Effector memory CD4-positive, alpha-beta T cell (primary cell): ENCODE measurements at places on chromosomes 2 and 18.

DNA sequence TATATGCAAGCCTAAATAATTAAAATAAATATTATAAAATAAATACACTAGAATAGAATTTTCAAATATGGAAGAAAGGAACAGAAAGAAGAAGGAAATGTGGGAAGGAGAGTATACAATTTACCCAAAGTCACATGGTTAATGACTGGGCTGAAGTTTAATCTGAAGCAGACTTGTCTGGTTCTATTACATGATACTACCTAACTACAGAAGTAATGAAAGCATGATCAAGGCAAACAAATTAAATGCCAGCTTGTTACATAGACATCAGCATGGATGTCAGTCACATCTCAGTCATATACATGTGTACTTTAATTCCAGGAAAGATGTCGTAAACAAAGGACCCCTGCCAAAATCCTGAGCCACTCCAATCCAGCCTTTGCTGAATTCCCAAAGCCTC, 1060.8 kb downstream of the CNTNAP5 start:
- DNase-seq, result no peak

GRCh38 chr2:207813221-207813916, 43.7 kb upstream of the FZD5 start:
- no peak for DNase-seq

DNA sequence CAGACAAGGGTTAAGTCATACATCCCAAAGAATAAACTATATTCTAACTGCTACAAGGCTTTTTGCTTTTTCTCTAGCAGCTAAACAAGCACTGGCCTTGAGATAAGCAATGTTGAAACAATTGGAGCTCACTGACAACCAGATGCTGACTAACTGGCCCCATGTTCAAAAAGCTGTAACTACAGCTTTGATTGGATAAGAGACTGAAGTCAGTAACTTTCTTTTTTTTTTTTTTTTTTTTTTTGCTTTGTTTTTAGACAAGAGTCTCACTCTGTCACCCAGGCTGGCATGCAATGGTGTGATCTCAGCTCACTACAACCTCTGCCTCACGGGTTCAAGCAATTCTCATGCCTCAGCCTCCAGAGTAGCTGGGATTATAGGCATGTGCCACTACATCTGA, 45.4 kb upstream of the TMEM163 start:
- no peak for DNase-seq

GRCh38 chr2:14861181-14861580, 228.7 kb downstream of the LRATD1 start:
- no peak for DNase-seq

DNA sequence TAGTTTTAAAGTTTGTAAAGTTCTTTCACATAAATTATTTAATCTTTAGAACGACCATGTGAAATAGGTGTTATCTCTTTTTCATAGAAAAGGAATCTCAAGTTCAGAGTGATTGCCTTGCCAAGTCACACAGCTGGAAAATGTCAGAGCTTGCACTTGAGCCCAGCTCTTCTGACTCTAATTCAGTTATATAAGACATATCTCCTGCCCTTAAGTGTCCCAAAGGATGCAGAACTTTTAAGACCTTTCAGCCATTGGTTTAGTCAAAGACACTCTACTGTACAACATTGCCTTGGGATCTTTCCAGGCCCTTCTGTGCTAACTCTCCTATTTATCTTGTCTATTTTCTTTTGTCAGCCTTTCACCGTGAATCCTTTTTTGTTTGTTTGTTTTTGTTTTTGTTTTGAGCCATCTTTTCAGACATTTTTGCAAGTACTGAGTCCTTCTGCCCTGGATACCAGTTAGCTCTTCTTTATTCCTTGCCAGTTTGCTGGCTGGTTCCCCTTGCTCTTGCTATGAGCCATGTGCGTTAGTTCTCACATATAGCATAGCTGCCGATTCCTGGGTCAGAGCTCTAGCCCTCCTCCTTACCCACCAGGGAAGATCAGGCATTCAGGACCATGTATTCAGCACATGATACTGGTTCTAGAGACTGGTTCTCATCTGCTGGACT, 160.0 kb upstream of the MYO3B start:
- no peak for DNase-seq

GRCh38 chr2:71614976-71615766, 161.8 kb downstream of the DYSF start:
- no peak for DNase-seq

- DNase-seq, result no peak
These were observed 5.7 kb downstream of the CCL20 start for GRCh38 chr2:227819398-227819697.

- DNase-seq, result no peak
These were observed 905 bp upstream of the ATG16L1 start for GRCh38 chr2:233250568-233250967.

- DNase-seq, result no peak
These were observed 19.0 kb downstream of the INO80C start for GRCh38 chr18:35478520-35479435.

DNA sequence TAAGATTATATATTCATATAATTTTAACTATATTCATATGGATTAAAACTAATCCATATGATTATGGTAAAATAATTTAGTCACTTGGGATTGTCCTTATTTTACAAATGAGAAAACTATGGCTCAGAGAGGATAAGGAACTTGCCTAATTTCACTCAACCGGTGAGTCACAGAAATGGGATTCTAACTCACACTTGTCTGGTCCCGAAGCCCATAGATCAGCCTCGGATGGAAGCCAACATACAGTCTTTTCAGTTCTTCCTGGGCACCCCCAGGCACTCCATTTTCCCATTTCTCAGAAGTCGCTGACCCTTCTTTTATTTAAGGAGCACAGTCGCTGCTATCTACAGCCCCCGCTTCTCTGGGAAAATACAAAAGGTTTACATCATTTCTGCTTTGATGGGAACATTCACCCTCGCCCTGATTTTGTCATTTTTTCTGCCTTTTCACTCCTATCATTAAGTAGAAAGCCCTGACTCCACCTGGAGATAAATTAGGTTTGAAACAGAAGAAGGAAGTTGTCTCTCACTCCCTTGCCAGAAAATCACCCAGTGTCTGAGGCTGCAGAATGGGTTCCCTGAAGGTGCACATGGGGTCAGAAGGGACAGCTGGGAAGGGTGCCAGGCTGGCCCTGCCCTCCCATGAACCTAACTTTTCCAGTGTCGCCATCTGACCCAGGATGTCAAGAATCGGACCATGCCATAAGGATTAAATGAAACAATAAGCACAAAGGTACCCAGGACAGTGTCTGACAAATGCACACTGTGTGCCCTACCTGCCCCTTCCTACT, 36.6 kb downstream of the CYP1B1 start:
- DNase-seq, result no peak

GRCh38 chr2:3021720-3022119, 355.9 kb downstream of the EIPR1 start:
- DNase-seq, result no peak

GRCh38 chr18:40380686-40381439, 1574.2 kb upstream of the PIK3C3 start:
- DNase-seq, result no peak

GRCh38 chr18:48766487-48766886, 184.3 kb downstream of the SMAD7 start:
- DNase-seq, result no peak

- DNase-seq, result no peak
These were observed 16.2 kb downstream of the DIPK1C start for GRCh38 chr18:74440808-74441427.
